ENCODE measurements at places on chromosomes 13 and 19. TPM values are rescaled to one million over a fixed set of nuclear protein-coding genes. Genes with fewer than 3 reads are reported as not detected.

- DNase-seq, result no peak
Measured at GRCh38 chr19:292281-292884, 1.2 kb upstream of the PLPP2 start.

GRCh38 chr19:19642506-19643157 lies 825 bp downstream of the GMIP start:
- peak; percentile 32 for DNase-seq

GRCh38 chr19:42386974-42387707 lies 3.0 kb downstream of the CNFN start:
- DNase-seq, result peak; percentile 57

DNA sequence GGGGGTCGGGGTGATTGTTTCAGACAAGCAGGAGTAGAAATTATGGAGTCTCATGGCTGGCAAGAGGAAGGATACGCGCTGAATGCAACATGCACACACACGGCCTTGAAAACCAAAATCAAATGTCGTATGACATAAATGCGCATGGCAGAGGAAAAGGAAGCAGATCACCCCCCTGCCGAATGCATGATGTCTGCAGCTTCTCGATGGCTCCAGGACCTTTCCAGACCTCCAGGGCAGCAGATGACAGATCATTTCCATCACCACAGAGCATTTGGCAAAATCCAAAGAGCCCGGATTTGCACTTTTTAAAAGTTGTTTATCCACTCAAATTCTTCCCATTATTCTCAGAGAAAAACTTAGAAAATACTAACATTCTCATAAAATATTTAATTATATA lies 211.7 kb downstream of the NHLRC3 start:
- DNase-seq, result no peak

- DNase-seq, result no peak
Measured at GRCh38 chr19:54738715-54739114, 402 bp downstream of the KIR2DL3 start.

DNA sequence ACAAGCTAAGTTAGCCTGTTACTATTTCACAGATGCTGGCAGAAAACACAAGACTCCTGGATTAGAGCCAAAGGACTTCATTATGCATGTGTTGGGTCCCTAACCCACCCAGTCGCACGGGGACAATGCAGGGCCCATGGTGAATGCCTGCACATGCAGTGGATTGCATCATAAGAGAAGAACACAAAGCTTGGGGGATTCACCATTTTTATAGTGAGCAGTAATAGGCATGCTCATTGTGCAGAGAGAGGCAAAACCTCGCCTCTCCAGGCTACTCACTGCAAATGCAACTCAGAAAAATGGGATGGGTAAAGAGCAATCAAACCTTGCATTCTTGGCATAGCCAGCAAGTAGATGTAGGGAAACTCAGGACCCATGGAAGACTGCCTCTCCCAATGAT lies 115.8 kb downstream of the DIAPH3 start:
- no peak for DNase-seq

- no peak for DNase-seq
Measured at GRCh38 chr13:113272701-113273181, 24.3 kb upstream of the LAMP1 start.

DNA sequence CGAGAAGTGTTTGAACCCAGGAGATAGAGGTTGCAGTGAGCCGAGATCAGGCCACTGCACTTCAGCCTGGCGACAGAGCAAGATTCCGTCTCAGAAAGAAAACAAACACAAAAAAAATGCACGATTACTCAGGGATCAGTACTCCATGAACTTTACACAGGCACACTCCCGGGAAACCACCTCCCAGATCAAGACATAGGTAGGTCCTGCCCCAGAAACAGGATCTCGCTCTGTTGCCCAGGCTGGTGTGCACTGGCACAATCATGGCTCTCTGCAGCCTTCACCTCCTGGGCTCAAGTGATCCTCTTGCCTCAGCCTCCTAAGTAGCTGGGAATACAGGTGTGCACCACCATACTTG lies 11.2 kb downstream of the VASP start:
- DNase-seq, result no peak

GRCh38 chr13:45538382-45538781 lies 73.6 kb downstream of the COG3 start:
- DNase-seq, result no peak

DNA sequence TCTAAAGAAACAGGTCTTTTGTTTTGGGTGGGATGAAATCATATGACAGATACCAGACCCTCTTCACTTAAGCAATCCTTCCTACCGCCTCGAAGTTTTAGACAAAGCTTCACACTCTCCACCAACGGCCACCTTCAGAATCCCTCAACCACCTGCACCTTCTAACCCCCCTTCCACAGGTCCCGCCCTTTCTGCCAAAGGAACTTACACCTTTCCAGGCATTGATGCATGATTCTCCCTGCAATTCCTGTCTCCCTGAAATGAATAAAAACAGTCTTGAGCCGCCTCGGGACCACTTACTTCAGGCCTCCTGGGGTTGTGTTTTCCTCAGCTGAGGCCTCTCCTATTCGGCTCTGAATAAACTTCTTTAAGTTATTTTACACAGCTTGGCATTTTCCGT lies 859 bp downstream of the ZNF433 start:
- DNase-seq, result no peak

DNA sequence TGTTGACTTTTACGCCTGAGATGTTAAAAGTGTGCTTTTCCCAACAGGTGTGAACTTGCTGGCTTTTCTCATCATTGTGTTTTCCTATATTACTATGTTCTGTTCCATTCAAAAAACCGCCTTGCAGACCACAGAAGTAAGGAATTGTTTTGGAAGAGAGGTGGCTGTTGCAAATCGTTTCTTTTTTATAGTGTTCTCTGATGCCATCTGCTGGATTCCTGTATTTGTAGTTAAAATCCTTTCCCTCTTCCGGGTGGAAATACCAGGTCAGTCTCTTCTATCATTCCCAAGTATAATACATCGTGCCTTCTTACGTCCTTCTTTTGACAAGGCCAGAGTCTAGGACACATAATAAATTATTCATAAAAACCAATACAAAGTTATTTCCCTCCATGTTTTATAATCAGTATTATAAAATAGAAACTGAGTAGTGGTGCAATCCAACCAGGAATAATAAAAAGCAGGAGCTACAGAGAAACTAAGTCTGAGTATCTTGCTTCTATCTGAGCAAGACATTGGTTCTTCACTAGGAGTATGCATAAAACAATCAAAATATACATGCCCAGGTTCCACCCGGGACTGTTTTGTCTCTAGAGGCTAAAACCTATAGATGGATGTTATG lies 57.9 kb downstream of the RXFP2 start:
- no peak for DNase-seq

The LRRC8E gene
- not detected for total RNA-seq

The CGB3 gene
- total RNA-seq, result not detected

The ZNF317 gene
- total RNA-seq, result 50.7 TPM

The SEMA6B gene
- total RNA-seq, result not detected

The C1QTNF9 gene
- not detected for total RNA-seq

The ZNF627 gene
- total RNA-seq, result 4.3 TPM
